ENCODE measurements at places on chromosomes 4 and X. TPM values are rescaled to one million over a fixed set of nuclear protein-coding genes. Genes with fewer than 3 reads are reported as not detected.

DNA sequence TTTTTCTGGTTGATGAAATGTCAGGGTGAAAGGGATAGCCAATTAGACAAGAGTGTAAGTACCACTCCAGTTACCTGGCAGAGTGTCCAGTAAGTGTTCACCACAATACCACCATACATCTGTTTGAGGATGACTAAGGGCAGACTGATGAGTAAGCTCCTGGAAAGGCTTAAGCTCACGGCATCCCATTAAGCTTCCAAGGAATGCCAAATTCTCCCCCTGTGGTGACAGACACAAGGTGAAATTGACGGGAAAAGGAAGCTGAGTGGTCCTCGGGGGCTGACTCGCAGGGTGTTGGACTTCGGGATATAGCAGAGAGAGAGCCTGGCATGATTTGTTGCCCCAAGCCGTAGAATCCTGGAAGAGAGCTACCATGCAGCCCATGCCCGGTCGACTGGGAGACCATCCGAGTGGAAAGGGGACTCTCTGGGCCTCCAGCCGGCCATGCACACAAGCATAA lies 7.6 kb upstream of the BST1 start:
- no peaks in the 10 kb centered on the region for H3K36me3 ChIP-seq
- H3K4me3 ChIP-seq: no peak overlapping the region
- no peak for DNase-seq

GRCh38 chr4:173735049-173735448 lies 205.0 kb upstream of the HAND2 start:
- H3K27ac ChIP-seq: no peak overlapping the region
- H3K27me3 ChIP-seq: no peaks in the 10 kb centered on the region
- no peaks in the 10 kb centered on the region for H3K36me3 ChIP-seq
- DNase-seq: no peak
- no peak overlapping the region for H3K4me3 ChIP-seq

GRCh38 chr4:25171201-25171865 lies 11.1 kb upstream of the SEPSECS start:
- H3K27ac ChIP-seq: no peak overlapping the region
- DNase-seq: no peak
- peaks cover 15% of the 10 kb centered on the region for H3K4me1 ChIP-seq
- no peak overlapping the region for H3K4me3 ChIP-seq
- no peaks in the 10 kb centered on the region for H3K27me3 ChIP-seq

DNA sequence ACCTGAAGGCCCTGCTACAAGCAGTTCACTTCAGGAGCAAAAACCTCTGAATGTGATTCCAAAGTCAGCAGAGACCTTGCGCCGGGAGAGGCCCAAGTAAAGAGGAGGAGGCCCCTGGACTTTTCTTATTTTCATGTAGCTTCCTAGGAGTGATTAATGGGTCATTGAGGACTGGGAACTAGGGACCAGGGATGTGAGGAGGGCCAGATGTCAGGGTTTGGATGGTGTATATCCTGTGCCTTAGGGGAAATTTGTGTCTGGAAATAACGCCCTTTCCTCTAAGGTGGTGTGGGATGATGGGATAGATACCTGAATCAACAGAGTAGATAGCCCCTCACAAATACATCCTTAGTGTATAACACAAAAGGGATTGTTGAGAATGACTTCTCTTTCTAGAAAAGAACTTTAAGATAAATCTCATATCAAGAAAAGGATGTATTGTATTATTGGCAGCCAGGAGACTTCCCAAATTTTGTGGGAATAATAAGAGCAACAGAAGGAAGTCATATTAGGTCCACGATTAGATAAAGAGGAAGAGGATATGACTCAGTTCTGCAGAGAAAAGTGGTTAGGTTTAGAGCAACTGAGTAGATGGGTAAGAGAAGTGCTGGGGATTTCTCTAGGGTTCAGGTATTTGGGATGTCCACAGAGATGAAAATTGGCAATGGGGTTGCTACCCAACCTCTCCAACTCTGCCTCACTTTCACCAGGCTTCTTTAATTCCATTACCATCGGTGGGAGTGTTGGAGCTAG lies 1.1 kb downstream of the ITGB1BP2 start:
- H3K27me3 ChIP-seq: no peaks in the 10 kb centered on the region
- peaks cover 13% of the 10 kb centered on the region for H3K4me1 ChIP-seq
- DNase-seq: no peak
- H3K4me3 ChIP-seq: peak overlapping the region; percentile 71
- peaks cover 19% of the 10 kb centered on the region for H3K36me3 ChIP-seq

- no peaks in the 10 kb centered on the region for H3K4me1 ChIP-seq
- H3K27me3 ChIP-seq: no peaks in the 10 kb centered on the region
- no peak overlapping the region for H3K27ac ChIP-seq
These were observed 236.6 kb upstream of the ANKRD50 start for GRCh38 chr4:124948976-124949597.

DNA sequence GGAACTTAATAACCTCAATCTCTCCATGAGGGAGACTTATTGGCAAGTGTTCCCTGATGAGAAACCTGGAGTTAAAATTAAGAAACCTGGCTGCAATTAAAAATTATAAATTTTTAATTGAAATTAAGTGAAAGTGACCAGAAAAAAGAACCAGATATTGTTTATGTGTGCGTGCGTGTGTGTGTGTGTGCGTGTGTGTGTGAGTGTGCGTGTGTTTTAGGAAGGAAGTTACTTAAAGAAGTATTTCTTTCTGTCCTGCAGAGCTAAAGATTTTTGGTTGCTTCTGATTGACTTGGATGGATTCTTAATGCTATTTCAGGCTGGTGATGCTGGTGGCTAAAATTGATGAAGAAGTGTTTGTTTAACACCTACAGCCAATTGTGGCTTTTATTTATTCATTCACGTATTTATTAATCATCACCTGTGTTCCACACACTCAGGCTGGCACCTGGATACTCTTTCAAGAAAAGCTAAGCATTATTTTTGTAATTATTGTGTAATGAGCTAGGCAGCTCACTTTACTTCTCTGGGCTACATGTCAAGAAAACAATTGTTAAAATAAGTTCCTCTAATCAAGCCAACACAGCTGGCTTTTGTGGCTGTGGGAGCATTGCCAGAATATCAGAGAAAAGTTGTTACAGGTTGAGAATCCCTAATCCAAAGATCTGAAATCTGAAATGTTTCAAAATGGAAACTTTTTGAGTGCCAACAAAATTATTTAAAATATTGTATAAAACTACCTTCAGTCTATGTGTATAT lies 68.5 kb downstream of the CEP44 start:
- no peaks in the 10 kb centered on the region for H3K4me1 ChIP-seq
- no peak overlapping the region for H3K27ac ChIP-seq
- no peak overlapping the region for H3K4me3 ChIP-seq
- H3K36me3 ChIP-seq: peaks cover 9% of the 10 kb centered on the region

DNA sequence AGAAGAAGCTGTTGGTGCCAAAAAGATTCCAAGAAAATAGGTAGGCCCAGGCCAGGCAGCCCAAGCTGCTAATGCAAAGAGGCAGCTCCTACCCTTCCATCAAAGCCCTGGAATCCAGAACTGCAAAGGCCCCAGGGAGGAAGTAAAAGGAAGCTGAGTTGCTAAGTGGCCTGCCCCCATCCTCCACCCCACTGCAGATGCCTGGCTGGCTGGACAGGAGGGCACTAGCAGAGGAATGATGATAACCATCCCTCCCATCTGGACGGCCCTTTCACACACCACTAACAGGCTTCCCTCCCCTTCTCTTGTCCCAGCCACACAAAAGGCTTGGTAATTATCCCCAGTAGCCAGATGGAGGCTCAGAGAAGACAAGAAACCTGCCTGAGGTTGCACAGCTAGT lies 32.4 kb upstream of the PJA1 start:
- H3K36me3 ChIP-seq: no peaks in the 10 kb centered on the region
- H3K27ac ChIP-seq: no peak overlapping the region
- no peak for DNase-seq
- H3K4me1 ChIP-seq: no peaks in the 10 kb centered on the region
- H3K4me3 ChIP-seq: no peak overlapping the region

- H3K36me3 ChIP-seq: no peaks in the 10 kb centered on the region
- H3K27me3 ChIP-seq: no peaks in the 10 kb centered on the region
- no peak overlapping the region for H3K27ac ChIP-seq
- H3K4me3 ChIP-seq: no peak overlapping the region
- DNase-seq: no peak
These were observed 179.2 kb downstream of the AMELX start for GRCh38 chrX:11472381-11472780.

DNA sequence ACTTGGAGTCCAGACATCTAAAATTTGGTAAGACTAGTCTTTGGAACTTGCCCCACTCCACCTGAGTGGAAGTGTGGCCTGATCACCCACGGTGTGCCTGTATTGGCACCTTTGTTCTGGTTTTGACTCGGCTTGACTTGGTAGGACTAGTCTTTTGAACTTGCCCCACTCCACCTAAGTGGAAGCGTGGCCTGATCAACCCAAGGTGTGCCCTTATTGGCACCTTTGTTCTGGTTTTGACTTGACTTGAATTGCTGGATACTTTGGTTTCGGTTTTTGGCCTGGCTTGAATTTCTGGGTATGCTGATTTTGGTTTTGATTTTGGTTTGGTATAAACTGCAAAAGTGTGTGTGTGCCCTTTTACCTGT lies 44.7 kb upstream of the UGT2B7 start:
- H3K27ac ChIP-seq: no peak overlapping the region
- H3K36me3 ChIP-seq: peaks cover under 1% of the 10 kb centered on the region
- H3K4me3 ChIP-seq: no peak overlapping the region
- H3K27me3 ChIP-seq: no peaks in the 10 kb centered on the region
- no peaks in the 10 kb centered on the region for H3K4me1 ChIP-seq

- no peak overlapping the region for H3K27ac ChIP-seq
- DNase-seq: no peak
- no peak overlapping the region for H3K4me3 ChIP-seq
- H3K4me1 ChIP-seq: no peaks in the 10 kb centered on the region
- no peaks in the 10 kb centered on the region for H3K27me3 ChIP-seq
These were observed 321.3 kb downstream of the PTTG2 start for GRCh38 chr4:38281371-38282071.

DNA sequence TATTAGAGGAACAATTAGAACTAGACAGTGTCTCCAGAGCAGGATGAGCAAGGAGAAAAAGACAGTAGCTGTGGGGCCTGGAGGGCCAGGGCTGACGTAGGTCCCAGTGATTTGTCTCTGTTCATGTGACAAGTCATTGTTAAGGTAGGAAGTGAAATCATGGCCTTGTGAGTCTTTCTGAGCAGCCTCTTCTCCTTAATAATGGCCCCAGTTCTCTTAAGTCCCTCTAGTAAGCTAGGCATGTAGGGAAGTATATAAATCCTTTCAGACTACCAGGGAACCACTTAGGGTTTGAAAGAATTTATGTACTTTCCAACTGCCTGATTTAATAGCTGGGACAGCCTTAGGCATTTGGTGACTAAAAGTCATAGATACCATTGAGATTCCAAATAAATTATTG lies 133.0 kb downstream of the KLHL8 start:
- peaks cover 11% of the 10 kb centered on the region for H3K4me1 ChIP-seq
- no peak for DNase-seq
- H3K36me3 ChIP-seq: peaks cover 4% of the 10 kb centered on the region
- H3K27me3 ChIP-seq: no peaks in the 10 kb centered on the region

DNA sequence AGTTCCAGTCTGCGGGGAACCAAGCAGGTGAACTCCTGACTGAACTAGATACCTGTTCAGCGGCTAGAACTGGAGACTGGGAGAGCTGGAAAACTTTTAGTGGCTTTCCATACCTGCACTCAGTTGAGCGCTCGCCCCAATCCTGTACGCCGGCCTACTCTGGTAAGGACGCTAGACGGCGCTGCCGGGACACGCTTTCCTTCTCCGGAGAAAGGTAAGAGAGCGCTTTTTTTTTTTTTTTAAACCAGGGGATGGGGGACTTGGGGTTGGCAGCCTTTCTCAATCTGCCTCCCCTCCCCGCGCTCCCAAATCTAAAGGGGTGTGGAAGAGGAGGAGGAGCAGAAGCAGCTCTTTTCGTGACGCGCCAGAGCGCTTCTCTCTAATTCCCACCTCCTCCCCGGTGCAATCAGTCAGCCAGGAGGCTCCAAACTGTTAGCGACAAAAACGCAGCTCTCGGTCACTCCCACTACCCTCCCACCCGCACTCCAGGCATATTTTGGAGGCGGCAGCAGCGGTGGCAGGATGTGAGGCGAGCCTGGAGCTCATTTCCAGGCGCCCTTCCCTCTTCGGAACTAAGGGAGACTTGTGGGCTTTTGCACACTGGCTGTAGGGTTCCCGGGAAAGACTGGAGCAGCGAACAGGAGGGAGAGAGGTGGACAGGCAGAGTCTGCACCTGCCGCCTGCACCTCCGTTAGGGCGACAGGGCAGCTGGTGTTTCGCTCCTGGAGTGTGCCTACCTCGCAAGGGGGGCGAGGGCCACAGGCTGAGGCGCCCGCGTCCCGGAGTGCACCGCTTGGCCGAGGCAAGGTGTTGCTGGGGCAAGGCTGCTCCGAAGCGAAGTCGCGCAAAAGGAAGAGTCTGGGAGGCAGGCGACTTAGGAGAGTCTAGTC lies at the start of gene IL1RAPL2:
Gene IL1RAPL2 (plus strand): TSS at position 409 of the 890 bp plus-strand sequence.
- no peaks in the 10 kb centered on the region for H3K4me1 ChIP-seq
- DNase-seq: no peak
- H3K36me3 ChIP-seq: no peaks in the 10 kb centered on the region
- H3K4me3 ChIP-seq: no peak within 1 kb of the TSS
- H3K27me3 ChIP-seq: peaks cover 19% of the 10 kb centered on the region
- H3K27ac ChIP-seq: no peak within 1 kb of the TSS

GRCh38 chr4:38759113-38759789 lies 23.5 kb downstream of the TLR10 start:
- no peak overlapping the region for H3K4me3 ChIP-seq
- DNase-seq: no peak
- peaks cover 21% of the 10 kb centered on the region for H3K4me1 ChIP-seq
- H3K27me3 ChIP-seq: no peaks in the 10 kb centered on the region

DNA sequence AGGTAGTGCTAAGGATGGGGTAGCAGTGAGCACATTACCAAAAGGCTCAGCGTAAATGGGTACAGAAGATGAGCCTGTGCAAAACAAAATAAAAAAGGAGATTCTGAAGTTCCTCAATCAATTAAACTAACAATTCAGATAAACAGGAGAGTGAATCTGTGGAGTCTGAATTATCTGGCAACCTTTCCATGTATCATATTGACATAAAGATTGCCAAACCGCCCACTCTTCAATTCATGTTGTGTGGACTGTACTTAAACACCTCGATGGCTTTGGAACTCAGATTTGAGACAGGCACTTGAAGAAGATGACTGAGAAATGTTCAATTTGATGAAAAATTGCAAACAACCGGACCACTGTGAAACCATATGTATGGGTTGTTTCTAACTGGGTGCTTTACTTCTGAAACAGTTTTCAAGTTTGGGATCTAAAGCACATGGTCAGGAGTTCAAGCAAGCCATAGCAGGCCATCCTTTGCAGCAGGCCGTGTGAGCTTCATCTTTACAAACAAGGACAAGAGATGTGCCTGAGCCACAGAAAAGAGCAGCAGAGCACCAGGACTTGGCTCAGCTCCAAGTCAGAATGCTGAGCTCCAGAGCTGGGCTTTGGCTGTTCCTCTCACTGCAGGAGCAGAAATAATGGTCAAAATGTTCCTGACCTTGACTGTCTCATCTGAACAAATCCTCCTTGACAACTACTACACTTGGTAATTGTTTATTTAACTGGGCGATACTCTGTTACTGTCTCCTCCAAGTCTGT lies 108.1 kb downstream of the MGST2 start:
- no peak for DNase-seq
- peaks cover 3% of the 10 kb centered on the region for H3K27me3 ChIP-seq
- no peak overlapping the region for H3K27ac ChIP-seq

GRCh38 chr4:10305816-10306215 lies 151.4 kb downstream of the ZNF518B start:
- no peak overlapping the region for H3K4me3 ChIP-seq
- H3K27ac ChIP-seq: no peak overlapping the region
- H3K4me1 ChIP-seq: no peaks in the 10 kb centered on the region
- H3K36me3 ChIP-seq: no peaks in the 10 kb centered on the region

GRCh38 chrX:47645530-47645929 lies 4.8 kb downstream of the ELK1 start:
- H3K4me1 ChIP-seq: peaks cover 30% of the 10 kb centered on the region
- H3K27ac ChIP-seq: no peak overlapping the region

KLHL15 gene
- 11.2 TPM for total RNA-seq

TXK gene
- 60.2 TPM for total RNA-seq

SMIM10 gene
- 2.5 TPM for total RNA-seq

IL9R gene
- total RNA-seq: 3.4 TPM

CEP44 gene
- 17.5 TPM for total RNA-seq
